Stimulated activated CD8-positive, alpha-beta memory T cell treated with anti-CD3 and anti-CD28 coated beads, Interleukin-7, amount 100 ng/mL, for 24 hours (primary cell): ENCODE measurements at places on chromosomes 2 and 18.

DNA sequence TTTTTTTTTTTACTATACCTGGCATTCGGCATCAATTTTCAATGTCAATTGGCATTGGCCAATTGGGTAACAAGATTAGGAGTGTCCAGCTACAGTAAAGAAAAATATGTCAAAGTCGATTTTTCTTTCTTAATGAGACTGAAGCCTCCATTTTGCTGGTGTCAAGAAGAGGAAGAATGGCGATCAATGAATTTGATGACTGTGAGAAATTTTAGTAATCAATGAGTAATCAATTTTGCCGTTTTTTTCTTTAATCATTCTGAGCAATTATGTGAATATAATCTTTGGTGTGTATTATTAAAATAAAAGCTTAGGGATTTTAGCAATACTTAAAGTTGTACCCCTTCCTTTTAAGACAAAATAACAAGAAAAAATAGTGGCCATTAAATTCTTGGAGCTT is 69.7 kb downstream of the TMEM200C start:
- DNase-seq: no peak

DNA sequence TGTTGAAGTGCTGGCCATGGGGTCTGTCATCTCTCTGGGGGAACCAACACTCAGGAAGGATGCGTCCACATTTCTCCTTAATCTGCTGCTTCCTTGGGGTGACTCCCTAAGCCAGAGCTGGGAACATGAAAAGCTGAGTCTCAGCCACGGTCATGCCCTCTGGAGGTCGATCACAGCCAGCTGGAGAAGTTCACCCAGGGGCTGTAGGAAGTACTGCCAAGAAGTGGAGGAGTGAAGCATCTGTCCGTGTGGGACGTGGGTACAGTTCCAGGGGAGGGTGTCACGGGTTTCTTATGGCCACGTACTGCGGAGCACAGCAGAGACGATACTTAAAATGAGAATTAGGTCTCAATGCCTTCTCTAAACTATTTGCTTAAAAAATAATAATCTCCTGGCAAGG is 42.4 kb upstream of the IGFBP2 start:
- no peak for DNase-seq

DNA sequence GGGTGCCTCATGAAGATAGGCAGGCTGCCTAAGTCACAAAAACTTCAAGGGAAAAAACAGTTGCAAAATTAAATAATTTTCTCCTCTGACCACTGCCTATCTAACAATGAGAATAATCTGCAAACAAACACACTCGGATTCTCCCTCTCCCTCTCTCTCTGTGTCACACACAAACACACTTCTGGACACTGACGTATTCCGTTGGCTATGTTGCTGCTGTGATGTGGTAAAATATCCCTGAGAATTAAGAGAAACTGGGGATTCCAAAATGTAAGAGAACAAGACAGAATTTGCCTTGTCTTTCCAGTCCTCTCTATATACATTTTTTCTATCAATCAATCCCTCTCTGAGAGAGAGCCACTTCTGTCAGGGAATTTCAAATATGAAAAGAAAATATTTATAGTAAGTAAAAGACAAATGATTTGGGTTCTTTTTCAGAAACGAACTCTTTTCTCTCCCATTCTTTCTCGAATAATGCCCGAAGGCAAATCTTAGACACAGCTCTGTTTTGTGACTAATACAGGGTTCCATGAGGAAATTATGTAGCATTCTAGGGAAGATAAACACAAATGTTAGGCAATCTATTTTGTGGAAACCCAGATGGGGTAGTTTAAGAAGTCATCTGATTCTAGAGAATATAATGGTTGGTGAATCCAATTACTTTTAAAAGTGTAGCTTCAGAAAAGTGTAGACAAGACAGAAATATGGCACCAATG is 310.3 kb upstream of the CYP26B1 start:
- no peak for DNase-seq

DNA sequence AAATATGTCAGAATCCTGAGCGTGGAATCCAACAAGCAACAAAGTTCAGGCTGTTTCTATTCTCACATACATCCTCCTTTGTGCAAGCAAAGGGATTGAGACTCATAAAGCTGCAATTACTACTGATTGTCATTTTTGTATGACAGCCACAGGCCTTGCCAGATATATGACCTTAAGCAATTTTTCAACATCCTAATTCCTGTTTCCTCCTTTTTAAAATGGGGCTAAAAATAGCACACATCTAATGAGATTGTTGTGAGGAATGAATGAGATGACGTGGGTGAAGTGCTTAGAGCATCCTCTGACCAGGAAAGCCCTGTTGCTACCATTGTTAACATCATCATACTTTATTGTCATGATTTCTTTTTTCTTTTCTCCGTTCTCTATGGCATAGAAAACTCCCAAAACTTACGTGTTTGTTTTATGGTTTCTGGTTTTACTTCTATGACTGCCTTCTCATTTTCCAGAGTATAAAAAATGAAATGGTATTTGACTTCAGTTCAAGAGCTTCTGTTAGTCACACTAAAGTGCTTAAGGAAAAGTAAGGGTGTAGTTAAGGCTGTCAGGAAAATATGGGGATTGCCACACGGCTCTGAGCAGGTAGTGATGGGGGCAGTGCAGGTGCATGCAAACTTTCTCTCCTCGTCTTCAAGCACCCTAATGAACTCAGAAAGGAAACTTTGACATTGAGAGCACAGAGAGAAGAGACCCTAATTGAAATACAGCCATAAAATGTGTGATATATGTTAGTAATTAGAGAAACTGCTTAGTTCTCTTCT is 590.6 kb upstream of the NETO1 start:
- DNase-seq: no peak

DNA sequence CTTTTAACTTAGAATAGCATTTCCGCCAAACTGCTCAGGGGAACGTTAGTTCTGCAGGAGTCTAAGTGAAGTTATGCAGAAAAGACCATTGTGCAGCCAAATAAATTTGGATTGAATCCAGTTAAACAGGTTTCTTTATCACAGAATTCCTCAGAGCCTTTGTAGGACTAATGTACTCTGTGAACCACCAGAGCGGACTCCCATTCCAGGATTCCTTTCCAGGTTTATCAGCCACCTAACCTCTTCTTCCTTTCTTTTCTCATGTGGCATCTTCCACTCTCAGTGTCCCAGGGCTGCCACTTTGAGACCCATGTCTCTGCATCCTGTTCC is 350.4 kb downstream of the TSN start:
- no peak for DNase-seq

DNA sequence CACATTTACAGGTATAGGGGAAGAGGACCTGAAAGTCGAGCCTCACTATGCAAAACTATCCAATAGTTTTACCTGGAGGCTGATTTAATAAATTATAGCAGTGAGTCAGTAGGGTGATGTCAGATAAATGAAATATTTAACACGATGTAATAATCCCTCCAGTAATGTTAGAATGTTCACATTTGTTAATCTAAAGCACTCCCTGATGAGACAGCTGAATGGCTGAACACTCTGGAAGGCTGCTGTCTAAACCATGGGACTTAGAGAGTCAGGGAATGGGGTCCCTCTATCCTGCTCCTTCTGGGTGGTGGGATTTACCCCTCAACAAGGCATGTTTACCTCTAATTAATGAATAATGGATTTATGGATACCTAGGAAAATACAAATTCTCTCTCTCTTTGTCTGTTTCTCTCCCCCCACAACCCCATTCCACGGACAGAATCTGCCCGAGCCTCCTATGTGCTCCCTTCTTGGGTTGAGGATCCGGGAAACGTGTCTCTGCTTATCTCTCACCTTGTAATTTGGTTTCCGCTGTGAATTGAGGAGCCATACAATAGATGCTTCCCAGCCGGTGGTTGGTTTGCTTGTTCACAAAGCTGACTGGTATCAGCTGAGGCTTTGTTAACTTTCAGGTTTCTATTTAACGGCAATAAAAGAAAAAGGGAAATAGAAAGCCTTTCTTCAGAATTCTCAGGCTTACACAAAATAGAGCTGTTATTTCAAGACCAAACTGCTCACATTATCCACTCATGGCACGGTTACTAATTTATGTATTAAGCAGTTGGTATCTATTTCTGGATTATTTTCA is 25.9 kb downstream of the LRRC30 start:
- DNase-seq: no peak

DNA sequence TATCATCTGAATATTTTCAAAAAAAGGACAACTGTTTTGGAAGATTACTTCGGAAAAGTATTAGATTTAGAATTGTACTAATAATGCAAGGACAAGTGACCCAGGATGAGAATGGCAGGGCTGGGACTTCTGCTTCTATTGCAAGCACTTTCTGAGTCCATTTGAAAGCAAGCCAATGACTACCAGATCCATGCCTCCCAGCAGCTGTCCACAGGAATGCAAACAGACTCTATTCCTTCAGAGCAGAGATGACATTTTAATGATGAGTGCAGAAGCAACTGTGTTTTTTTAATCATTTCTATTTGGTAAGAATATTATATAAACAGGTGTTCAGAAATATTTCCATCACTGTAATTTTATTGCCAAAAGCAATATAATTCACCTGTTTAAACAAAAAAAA is 456.7 kb downstream of the SOX11 start:
- DNase-seq: no peak

DNA sequence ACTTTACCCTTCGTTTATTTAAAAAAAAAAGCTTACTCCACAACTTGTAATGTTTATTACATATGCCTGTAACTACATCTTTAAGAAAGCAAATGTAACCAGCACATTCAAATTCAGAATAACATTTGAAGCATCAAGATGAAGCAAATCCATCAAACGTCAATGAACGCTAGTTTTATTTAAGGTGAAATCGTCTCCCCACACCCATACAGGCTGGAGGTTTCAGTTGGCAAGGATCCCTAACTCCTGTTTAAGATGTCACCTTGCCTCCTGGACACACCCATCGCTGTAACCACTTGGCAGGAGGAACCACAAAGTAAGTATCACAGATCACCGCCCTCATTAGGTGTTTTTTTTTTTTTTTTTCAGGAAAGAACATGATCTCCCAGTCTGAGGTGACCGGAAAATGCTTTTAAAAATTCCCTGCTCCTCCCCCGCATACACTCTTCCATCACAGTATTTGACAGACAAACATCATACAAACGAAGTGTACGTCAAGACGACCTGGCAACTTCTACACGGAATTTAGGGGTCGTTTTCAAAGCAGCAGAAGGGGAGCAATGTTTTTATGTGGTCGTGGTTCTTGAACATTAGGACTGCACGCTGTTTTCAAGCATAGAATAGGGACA is 19.7 kb upstream of the STPG4 start:
- DNase-seq: no peak

DNA sequence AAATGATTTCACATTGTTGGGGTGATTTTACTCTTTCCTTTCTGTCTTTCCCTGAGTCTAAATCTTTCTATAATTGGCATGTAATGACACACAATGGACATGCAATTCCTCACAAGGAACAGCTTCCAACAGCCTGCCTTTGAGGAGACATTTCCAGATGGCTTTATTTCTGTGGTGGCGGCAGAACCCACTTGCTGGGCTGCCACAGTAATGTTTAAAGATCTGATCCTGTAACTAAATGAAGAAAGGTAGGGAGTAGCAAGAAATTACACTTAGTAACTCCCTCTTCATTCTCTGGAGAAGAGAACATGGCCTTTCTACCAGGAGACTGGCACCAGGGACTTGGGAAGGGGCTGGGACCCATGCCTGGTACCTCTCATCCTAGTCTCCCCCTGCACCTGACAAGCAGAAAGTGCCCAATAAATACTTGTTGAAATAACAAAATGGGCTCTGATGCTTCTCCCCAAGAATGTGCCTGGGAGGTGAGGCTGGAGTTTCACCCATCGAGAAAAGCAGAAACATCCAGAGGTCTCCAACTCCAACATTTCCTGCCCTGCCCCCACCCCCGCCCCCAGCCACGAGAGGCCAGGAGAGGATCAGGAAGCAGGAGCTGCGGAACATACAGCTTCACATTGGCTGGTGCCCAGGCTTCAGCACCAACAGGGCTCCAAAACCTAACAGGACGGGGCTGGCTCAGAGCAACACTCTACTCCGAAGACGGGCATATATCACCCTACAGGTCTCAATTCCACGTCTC is 92.1 kb downstream of the PXDN start:
- DNase-seq: no peak

DNA sequence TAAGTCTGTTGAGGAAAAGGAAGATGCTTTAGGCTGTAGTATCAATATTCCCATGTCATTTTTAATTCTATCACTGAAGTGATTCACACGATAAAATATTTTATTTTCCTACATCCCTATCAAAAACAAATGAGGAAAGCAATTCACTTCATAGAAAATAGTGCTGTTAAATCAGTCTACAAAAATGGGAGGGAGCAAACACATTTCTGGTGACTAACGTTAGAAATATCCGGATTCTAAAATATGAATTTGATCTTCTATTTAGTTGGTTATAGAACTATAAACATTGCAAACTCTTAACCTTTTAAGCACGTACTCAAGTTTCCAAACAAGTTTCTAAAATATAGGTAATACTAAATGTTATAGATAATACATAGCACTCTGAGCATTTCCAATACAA is 20.8 kb downstream of the ATF2 start:
- no peak for DNase-seq

- no peak for DNase-seq
Measured at GRCh38 chr2:119126650-119127049, 31.9 kb downstream of the C1QL2 start.

DNA sequence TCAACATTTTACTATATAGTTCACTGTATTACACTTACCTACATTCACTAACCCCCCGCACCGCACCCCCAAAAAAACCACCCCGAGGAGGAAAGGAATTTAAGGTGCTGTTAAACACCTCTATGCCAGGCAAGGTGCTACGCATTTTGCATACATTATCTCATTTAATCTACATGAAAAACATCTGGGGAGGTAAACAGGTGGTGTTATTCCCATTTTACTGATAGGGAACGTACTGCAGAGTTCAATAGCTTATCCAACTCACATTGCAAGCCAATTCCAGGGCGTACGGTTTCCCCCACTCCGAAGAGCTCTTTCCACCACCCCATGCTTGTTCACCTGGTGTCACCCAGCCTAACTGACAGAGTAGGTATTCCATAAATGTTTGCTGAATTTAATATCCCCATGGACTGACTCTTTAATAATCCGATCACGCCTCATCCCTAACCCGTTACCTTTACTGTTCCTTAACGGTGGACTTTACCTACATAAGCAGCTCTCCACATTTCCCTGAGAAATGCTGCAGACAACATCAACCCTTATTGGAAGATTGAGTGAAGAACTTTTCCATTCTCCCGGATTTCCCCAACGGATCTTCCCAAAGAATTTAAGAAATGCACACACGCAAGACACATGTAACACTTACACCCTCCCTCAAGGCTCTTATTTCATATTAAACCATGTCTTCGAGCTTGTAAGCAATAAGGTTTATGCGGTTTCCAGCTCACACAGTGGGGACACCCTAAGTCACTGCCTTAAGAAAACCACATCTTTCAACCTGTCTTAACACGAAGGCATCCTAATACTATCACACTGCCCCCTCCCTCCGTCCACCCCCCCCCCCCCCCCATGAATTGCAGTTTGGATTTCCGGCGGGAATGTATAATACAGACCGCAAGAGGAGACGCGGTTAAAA is 1.2 kb downstream of the RAPH1 start:
- DNase-seq: no peak
